Activated naive CD4-positive, alpha-beta T cell treated with anti-CD3 and anti-CD28 coated beads, Interleukin-2, amount 50 U/mL, for 72 hours (primary cell): ENCODE measurements at places on chromosomes 7 and 10.

DNA sequence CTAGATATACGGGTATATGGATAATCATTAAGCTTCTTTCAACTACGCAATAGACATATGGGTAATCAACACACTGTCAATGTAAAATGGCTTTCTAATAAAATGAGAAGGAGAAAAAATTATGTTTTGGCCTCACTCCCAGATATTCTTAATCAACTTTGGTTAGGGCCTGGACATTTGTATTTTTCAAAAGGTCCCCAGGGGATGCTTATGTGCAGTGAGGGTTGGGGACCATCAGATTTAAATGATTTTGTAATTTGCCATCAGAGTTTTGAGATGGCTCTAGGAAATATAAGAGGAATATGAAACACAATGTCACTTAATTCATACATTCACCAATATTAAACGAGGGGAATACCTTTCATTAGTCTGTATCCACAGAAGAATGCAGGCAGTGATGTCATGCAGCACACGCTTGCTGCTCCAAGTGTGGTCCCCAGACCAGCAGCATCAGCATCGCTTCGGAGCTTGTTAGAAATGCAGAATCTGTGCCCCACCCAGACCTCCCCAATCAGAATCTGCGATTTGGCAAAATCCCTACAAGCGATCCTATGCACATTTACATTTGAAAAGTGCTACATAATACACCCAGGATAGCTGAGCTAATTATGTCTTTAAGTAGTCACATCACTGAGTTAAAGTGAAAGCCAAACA, 75.1 kb downstream of the INHBA start:
- no peak for DNase-seq

DNA sequence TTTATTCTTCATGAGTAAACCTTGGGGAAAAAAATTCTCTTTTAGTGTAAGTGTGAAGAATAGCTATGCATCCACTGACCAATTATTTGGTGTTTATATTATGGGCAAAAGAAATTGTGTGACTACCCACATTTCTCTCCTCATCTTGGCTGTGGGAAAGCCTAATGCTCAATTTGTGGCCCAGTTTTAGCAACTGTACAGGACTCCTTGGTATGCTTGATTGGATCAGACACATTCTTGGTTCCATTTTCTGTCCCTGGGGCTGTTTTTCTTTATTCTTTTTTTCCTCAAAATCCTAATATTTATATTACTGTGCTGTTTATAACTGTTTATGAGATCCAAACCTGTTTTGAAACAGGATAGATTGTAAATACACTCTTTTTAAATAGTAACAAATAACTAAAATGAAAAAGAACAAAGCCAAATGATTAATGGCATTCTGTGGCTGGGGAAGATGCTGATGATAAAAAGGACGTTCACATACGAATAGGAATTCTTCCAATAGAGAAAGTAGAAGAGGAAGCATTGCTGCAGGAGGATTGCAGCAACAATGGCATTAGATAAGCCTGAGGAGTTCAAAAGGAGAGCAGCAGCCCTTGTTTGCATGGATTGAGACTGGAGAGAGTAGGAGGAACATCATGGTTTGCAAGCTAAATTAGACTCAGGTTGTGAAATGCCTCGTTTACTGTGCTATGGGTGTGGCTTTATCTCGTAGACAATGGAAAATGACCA, 580.5 kb downstream of the INHBA start:
- no peak for DNase-seq

GRCh38 chr7:116710764-116711452, 38.9 kb downstream of the MET start:
- DNase-seq: no peak

DNA sequence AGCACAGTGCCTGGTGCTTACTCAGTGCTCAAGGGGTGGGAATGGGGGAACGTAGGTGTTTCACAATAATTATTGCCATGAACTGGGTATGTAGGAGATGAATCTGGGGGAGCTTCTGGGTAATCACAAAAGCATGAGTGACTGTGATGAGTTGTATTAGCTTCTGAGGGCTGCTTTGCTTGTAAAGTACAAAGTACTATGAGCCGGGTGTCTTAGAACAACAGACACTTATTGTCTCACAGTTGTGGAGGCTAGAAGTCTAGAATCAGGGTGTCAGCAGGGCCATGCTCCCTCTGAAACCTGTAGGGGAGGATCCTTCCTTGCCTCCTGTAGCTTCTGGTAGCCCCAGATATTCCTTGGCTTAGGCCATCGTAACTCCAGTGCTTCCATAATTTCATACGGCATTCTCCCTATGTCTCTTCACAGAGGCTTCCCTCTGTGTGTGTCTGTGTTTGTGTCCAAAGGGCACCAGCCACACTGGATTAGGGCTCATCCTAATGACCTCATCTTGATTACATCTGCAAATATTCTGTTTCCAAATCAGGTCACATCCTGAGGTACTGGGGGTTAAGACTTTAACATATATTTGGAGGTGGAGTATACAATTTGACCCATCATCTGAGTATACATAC, 84.8 kb upstream of the AGBL3 start:
- no peak for DNase-seq

- no peak for DNase-seq
Observed at GRCh38 chr10:111600772-111601171, 523.9 kb downstream of the ADRA2A start.

- DNase-seq: no peak
Observed at GRCh38 chr10:73647875-73648651, 6.8 kb upstream of the MYOZ1 start.

- DNase-seq: no peak
Observed at GRCh38 chr7:132625651-132626050, 49.4 kb upstream of the PLXNA4 start.

DNA sequence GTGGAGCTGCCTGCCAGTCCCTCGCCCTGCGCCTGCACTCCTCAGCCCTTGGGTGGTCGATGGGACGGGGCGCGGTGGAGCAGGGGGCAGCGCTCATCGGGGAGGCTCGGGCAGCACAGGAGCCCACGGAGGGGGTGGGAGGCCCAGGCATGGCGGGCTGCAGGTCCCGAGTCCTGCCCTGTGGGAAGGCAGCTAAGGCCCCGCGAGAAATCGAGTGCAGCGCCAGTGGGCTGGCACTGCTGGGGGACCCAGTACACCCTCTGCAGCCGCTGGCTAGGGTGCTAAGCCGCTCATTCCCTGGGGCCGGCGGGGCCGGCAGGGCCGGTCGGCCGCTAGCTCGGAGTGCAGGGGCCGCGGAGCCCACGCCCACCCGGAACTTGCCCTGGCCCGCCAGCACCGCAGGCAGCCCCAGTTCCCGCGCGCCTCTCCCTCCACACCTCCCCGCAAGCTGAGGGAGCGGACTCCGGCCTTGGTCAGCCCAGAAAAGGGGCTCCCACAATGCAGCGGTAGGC, 565.9 kb upstream of the NRG3 start:
- no peak for DNase-seq

- DNase-seq: no peak
Observed at GRCh38 chr10:1658658-1659057, 78.7 kb downstream of the ADARB2 start.

DNA sequence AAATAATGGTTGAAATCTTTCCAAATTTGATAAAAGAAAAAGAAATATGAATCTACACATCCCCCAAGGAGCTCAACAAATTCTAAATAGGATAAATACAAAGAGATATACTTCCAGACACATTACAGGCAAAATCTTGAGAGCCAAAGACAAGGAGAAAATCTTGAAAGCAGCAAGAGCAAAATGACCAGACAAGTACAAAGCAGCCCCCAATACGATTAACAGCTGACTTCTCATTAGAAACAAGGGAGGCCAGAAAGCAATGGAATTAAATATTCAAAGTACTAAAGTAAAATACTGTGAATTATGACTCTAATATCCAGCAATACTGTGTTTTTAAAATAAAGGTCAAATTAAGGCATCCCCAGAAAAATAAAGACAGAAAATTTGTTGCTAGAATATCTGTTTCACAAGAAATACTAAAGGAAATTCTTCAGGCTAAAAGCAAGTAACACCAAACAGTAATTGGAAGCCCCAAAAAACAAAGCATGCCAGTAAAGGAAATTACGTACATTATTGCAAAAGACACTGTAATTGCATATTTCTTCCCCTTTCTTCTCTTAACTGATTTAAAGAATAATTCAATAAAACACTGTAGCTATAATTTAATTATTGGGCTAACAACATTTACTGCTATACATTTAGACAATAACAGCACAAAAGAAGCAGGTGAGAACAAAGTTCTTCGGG, 36.4 kb downstream of the ZNF438 start:
- DNase-seq: no peak

- no peak for DNase-seq
Observed at GRCh38 chr10:306675-307185, 171.5 kb downstream of the ZMYND11 start.

GRCh38 chr10:132932461-132933307, 9.7 kb downstream of the CFAP46 start:
- DNase-seq: no peak

DNA sequence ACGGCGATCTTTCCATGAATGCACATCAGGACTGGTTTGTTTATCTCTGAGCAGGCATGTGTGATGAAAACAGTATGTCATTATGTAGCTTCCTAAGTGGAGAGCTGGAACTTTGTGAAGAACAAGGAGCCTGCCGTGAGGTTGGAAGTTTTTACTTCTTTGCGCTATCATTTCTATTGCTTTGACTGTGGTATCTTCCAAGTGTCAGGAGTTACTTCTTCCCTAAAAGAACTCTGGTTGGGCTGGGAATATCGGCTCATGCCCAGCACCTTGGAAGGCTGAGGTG, 167.4 kb upstream of the AHR start:
- DNase-seq: no peak

DNA sequence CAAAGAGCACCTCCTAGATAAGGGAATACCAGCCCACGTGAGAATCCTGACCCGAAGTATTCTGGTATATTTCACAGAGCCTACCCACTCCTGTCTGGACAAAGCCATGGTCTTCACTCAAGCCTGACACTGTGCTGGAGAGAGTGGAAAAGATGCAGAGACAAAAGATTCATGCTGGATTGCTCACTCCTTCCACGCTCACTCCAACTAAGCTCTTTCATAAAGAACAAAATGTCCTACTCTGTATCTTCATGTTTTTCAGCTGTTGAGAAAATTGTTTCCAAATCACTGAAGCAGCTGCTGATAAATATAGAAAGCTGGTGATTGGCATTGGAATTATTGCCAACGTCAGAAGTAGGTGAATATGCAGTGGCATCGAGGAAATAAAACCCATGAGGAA, 106.0 kb downstream of the ABLIM1 start:
- DNase-seq: no peak

DNA sequence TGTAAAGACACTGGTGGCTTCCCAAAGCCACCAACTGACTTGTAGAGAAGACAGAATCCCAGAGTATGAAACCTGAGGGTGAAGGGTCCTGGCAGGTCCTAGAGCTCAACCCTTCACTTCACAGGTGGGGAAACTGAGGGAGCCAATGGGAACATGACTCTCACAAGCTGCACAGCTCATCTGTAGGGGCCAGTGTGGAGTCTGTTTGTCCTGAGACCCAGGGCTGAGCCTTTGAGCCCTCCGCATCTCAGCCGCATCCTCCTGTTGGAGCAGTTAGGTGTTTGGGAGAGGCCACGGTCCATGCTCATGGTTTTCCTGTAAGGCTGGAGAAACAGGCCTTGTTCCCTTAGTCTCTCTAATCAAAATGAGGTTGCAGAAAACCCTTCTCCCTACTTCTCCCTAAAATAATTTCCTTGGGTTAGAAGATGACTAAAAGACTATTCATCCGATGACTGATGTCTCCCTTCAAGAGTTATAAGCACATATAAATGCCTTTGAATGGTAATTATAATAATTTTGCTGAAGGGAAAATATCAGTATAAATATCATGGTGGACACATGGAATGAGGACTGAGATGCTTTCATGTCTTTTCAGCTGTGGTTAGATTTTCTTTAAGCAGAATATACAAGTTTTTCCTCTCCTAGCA, 10.3 kb downstream of the HTRA1 start:
- DNase-seq: no peak

GRCh38 chr10:932589-932988, 1.1 kb upstream of the LARP4B start:
- DNase-seq: no peak

- no peak for DNase-seq
Observed at GRCh38 chr10:24784061-24784460, 60.4 kb upstream of the ARHGAP21 start.

DNA sequence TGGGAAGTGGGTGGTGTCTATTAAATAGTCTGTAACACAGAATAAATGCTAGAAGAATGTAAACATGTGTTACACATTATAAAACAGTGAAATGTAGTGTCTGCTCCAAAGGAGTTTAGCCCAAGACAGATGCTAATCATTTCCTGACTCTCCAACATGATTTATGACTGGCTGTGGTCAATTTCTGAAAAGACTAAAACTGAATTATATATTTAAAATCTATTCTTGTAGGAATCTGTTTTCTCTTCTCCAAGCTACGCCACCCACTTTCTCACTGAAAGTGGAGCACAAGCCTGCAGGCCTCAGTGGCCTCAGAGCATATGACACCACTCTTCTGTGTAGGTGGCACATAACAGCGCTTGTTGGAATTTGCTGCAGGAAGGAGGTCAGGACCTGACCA, 44.4 kb downstream of the CTTNBP2 start:
- DNase-seq: no peak

- no peak for DNase-seq
Observed at GRCh38 chr10:26759008-26759407, 61.5 kb downstream of the PDSS1 start.

DNA sequence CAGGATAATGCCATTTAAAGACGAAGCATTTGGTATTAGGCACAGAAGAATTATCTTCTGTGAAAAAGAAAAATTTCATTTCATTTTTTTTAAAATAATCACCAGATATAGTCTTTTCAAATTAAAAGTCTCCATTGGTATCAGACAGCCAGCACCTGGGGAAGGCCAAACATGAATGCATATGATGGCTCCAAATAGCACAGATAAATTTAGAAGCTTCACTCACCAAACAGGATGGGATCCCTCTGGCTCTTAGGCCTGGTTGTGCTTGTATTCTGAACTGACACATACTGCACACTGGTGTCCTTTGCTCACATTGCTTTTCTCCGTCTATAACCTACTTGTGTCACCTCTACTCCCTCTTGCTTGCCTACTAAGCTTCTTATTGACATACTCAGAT, 169.5 kb upstream of the CHRM2 start:
- no peak for DNase-seq

- no peak for DNase-seq
Observed at GRCh38 chr7:82704121-82704520, 260.5 kb upstream of the CACNA2D1 start.
